Activated CD4-positive, CD25-positive, alpha-beta regulatory T cell treated with anti-CD3 and anti-CD28 coated beads, Interleukin-2, amount 50 U/mL, for 72 hours (primary cell): ENCODE measurements at places on chromosomes 2 and 18.

- DNase-seq, result no peak
Measured at GRCh38 chr2:147845411-147845971, 662 bp downstream of the ACVR2A start.

DNA sequence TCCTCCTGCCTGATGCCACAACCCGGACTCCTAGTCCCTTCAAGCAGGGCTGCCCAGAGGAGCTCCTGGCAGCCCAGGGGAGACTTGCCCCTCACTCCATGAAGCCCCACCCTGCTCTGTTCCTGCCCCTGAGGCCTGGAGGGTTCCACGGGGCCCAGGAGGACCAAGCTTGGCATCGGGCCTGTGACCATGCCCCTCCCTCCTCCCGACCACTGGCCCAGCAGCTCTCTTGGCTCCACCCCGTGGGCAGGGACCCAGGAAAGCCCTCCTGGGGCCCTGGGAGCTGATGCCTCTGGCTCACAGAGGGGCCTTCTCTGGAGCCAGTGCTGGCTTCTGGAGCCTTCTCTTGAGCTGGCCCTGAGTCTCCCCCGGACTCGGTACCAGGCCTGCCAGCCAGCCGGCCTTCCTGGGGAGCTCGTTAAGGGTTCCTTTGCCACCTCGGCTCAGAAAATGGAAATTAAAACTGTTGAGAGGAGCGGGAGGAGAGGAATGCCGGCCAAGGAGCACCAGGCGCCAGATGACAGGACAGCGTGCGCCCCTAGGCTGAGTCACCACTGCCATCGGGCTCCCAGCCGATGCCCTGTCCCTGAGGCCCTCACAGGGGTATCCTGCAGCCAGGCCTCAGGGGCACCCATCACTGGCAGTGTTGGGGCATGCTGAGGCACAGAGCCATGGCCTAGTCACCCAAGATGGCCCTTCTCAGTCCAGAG, 40.6 kb upstream of the SNED1 start:
- DNase-seq, result no peak

- DNase-seq, result no peak
Measured at GRCh38 chr2:204849892-204850291, 304.6 kb downstream of the PARD3B start.

GRCh38 chr18:78804206-78805030, 175.2 kb upstream of the SALL3 start:
- DNase-seq, result no peak

DNA sequence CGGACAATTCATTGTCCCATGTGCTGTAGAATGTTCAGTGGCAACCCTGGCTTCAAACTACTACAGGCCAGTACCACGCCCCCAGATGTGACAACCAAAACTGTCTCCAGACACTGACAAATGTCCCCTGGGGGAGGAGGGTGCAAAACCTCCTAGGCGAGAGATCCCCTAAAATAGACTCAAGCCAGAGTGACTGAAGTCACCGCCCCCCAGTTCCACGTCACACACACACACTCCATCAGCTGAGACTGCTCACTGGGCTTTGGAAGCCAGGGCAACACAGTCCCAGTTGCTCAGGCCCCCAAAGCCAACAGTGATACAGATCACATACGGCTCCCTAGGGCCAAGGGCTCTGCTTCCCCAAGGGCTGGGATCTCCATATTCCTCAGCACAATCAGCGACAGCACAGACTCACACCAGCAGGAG, 19.1 kb downstream of the HDAC4 start:
- DNase-seq, result peak; percentile 28

GRCh38 chr2:138063181-138063580, 98.9 kb downstream of the HNMT start:
- DNase-seq, result no peak

GRCh38 chr2:226699321-226699720, 100.3 kb downstream of the IRS1 start:
- no peak for DNase-seq

DNA sequence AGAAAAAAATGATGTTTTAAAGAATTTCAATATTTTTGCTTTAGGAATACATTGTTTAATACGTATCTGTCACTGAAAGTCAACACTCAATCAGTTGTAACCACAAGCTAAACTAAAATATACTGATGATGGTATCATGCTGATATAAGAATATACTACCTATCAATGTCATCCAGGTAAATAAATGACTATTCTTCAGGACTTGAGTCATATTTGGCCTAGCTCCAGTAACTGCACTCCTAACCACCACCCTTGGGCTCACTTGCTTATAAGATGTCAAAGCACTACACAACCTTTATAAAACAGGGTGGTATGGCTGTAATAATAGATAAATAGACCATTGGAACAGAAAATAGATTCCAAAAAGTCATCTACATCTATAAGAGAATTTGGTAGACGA, 48.8 kb downstream of the RND3 start:
- no peak for DNase-seq

- no peak for DNase-seq
Measured at GRCh38 chr2:160956243-160956802, 203.9 kb upstream of the TANK start.

- DNase-seq, result no peak
Measured at GRCh38 chr18:37388413-37388812, 177.2 kb downstream of the CELF4 start.

GRCh38 chr2:36993841-36994620, 27.7 kb upstream of the STRN start:
- DNase-seq, result no peak

DNA sequence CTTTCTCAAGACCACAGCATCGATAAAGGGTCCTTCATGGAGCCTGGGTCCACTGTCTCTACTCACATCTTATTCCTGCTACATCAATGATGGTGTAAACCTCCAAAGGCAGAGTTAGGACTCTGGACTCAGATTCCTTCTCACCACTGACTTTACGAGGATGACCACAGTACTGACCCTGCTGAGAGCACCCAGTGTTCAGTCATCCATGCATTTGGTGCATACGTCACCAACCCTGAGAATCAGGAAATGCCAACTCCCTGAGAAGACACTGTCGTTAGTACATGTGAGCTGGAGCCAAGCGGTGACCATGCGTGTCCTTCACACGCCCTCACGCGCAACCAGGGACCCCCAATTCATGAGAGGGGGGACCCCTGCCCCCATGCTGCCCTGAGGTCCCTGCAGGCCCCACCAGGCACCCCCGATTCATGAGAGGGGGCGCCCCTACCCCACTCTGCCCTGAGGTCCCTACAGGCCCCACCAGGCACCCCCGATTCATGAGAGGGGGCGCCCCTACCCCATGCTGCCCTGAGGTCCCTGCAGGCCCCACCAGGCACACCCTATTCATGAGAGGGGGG, 178.4 kb upstream of the TPO start:
- no peak for DNase-seq

DNA sequence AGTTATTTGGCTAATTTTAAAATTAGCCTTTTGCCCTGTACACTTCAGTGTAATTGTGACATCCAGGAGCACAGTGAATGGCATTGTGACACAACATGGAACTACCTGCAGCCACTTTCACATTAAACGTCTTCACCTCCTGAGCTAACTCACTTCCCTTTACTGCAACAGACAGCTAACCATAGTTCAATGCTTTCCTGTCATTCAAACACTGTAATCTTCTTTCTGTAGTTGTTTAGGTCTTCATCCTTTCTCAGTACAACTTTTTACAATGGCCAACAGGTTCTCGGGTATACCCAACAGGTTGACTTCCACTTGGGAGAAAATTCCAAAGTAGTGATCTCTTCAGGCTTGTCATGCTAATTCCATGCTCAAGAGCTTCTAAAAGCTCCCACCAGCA, 8.6 kb upstream of the AGPS start:
- no peak for DNase-seq

GRCh38 chr18:54776282-54776977, 51.8 kb upstream of the RAB27B start:
- DNase-seq, result no peak

GRCh38 chr2:230541934-230542380, 126.0 kb downstream of the SP100 start:
- no peak for DNase-seq

- DNase-seq, result no peak
Measured at GRCh38 chr2:224769489-224769888, 53.3 kb upstream of the CCDC195 start.

GRCh38 chr2:129254718-129255117, 724.7 kb upstream of the RAB6C start:
- no peak for DNase-seq

DNA sequence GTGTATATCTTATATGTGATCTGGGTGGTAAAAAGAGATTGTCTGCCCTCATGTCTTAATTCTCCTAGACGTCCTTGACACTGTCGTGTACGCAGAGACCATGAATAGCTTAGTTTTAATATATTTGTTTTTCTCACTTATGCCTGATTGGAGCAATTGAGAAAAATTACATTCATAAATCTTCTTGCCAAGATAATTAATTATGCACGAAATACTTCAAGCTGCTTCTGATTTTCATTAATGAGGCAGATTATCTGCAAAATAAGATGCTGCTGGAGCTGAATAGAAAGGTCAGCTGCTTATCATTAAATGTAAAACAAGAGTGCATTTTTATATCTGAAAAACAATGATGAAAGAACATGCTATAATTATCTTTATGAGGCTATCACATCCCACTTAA, 95.9 kb downstream of the CCDC141 start:
- no peak for DNase-seq

DNA sequence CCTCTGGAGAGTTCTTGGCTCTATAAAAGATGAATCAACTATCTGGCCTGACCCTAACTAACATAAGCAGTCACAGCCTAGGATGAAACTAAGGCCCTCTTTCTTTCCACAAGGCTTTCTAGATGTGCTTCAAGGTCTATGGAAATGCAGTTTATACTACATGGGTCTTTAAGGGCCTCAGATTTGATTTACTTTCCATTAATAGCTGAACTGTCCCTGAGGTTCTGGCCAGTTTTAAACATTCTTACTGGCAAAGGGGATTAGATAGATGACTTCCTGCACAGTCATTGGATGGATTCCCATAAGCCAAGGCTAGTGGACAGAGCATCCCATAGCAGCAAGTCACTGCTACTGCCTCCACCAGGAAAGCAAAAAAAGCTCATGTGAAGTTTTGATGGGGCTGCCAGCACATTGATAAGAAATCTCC, 38.1 kb upstream of the LCLAT1 start:
- no peak for DNase-seq

GRCh38 chr2:236661762-236662110, 92.1 kb downstream of the ACKR3 start:
- no peak for DNase-seq

GRCh38 chr2:150520033-150520432, 32.6 kb upstream of the RND3 start:
- no peak for DNase-seq

- no peak for DNase-seq
Measured at GRCh38 chr2:109456776-109457175, 157.0 kb downstream of the SEPTIN10 start.

DNA sequence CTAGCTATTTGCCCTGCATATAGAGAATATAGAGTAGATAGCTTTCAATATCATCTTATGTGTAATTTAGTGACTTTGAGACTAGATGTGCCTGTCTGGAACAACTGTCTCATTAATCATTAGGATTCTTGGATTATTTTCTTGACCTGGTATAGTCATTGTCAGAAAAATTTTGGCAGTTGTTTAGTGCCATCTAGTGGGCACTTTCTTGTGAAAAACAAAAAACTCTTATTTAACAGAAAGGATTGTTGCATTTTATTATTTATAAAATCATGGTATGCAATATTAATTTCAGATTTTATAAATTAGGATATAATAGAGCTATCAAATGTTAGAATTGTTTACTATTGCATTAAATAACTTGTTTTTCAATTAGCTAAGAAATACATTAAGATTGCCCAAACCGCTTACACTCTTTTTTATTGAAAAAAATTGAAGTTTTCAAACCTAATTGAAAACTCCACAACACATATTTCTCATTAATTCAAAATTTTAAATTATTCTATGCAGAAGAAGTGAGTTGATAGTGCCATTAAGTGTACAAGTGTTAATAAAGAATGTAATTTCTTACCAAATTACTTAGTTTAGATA, 80.3 kb downstream of the DYNAP start:
- DNase-seq, result no peak

DNA sequence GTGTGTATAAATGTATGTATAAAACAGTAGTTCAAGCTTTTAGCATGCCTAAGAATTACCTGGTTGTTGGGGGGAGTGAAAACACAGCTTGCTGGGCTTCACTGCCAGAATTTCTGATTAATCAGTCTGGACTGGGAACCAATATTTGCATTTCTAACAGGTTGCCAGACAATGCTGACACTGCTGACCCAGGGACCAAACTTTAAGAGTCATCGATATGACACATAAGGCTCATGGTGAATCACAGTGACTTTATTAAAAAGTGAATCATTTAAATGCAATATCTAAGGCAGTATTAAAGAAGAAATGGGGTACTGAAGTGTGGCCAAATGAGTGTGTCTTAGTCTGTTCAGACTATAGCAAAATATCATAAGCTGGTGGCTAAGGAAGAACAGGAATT, 195.9 kb upstream of the DTNA start:
- DNase-seq, result no peak

- DNase-seq, result no peak
Measured at GRCh38 chr2:205358351-205358815, 323.9 kb upstream of the NRP2 start.

DNA sequence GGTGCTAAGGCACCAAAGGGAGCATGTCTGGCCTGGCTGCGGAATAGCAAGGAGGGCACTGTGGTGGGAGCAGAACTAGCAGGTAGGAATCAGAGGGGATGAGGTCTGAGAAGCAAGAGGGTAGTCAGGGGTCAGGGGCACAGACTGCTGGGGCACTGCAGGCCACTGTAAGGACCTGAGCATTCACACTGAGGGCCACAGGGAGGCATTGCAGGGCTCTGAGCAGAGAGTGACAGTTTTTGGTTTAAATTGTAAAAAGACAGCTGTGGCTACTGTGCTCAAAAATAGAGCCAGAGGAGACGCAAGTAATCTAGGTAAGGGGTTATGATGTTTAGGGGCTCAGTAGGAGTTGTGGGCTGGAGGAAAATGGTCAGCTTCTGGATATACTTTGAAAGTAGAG, 41.5 kb downstream of the ARHGAP25 start:
- DNase-seq, result no peak

DNA sequence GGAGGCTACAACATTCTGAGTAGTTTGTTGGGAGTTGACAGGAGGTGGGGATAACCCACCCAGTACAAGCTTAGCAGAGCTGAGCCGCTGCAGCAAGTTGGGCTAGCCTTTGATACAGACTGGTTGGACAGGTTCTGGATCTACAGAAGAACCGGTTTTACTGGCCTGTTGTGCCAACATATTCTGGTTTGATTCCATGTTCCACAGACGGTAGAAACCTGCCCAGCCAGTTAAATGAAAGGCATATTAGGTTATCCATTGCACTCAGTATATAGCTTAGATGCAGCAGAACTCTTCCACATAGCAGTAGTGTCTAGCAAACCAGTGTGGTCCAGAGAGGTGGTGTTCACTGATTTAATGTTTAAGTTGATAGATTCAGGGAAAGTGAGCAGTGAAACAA, 19.3 kb upstream of the RBBP8 start:
- DNase-seq, result no peak

DNA sequence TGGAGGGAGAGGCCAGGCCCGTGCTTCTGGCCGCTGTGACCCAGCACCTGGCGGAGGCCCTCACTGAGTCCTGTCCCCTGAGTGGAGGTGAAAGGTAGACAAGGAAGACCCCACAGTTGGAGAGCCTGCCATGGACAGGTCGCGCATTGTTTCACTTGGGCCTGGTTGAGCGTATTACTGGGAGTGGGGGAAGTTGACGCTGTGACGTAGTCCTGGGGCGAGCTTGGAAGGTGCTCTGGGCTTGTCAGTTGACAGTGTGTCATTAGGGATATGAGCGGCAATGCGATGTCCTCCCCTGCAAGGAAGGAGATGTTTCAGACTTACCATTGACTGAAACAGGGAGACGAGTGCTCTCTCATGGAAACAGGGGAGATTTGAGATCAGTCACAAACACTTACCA, 127.1 kb downstream of the SH3RF3 start:
- no peak for DNase-seq
